Hypothalamus (tissue), 51 donors: ENCODE measurements at places on chromosomes 7 and 10.

DNA sequence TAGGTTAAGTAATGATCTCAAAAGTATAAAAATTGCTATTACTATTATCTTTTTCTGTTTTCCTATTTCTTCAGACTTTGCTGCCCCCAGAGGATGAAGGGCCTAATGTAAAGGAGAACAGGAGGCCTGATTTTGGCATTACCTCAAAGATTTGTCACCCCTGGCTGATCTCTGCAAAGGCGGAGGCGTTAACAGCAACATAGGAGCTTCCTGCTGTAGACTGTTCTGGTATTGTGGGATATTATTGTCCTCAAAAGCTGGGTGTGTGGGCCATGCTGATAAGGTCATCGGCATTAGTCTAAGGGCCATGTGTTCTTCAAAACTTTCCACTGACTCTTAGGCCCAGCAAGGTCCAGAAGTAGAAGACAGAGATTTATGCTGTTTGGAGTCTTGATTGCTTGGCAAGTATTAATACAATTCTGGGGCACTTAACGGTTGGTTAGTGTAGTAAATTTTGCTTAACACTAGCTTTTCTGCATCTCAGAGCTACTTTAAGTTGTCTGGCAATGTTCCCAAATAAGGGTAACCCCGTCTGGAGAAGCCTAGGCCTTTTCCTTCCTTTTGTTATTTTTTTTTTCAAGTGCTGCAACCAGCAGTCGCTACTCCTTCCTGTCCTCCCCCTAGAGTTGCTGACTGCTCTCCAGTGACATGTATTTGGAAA is 14.0 kb upstream of the ENTPD1 start:
- DNase-seq: no peak

DNA sequence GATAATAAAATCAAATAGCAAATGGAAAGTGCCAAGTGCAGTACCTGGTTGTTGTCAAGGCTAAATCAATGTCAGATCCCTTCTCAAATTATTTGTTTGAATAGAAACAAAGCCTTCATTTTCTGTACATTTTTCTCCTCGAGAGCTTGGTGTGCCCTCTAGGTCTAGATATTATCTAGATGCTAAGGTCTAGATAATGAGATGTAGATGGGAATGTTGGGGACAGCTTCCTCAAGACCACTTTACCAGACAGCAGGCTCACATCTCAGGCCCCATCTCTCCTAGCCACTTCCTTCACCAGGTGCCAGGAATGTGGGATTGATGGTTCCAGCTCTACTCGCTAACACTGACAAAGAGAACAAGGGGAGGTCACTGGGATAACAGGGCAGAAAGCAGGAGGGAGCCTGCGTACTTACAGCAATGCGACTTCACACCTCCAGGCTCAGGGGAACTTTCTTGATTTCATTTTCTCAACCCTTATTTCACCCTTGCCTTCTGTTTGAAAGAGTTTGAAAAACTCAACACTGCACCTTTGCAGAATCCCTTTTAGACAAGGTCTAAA is 451.4 kb upstream of the VSTM2A start:
- no peak for DNase-seq

DNA sequence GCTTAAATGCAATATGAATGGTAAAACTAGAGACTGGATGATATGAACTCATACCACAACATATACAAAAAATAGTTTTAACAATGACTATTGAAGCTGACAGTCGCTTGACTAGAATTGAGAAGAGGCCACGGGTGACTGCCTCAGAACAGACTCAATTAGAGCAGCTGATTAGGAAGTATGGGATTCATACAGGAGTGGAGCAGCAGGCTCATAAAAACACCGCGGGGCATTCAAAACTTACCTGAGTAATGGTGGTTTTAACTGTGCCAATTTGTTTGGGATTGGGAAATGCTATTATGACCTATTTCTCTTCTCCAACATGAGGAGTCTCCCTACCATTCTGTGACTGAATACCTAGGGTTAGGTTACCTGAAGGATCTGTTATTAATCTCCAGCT is 2.1 kb downstream of the CADPS2 start:
- no peak for DNase-seq

GRCh38 chr10:111125102-111125501 is 48.3 kb downstream of the ADRA2A start:
- DNase-seq: no peak

DNA sequence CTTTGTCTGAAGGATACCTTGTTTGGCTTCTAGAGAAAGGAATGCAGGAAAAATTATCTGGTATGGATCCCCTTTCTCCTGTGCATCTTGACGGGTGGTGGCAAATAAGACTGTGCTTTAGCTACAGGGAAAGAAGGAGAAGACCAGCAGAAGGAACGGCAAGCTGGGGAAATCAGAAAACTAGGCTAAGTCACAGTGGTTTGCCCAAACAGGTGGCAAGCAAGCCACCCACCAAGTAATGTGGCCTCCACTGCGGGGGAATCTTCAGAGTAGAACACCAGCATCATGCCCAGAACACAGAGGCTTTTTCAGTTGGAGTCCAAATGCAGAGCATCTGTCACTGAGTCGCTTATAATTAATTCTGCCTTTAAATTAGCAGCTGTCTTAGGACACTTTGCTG is 282.8 kb downstream of the PHF14 start:
- no peak for DNase-seq

DNA sequence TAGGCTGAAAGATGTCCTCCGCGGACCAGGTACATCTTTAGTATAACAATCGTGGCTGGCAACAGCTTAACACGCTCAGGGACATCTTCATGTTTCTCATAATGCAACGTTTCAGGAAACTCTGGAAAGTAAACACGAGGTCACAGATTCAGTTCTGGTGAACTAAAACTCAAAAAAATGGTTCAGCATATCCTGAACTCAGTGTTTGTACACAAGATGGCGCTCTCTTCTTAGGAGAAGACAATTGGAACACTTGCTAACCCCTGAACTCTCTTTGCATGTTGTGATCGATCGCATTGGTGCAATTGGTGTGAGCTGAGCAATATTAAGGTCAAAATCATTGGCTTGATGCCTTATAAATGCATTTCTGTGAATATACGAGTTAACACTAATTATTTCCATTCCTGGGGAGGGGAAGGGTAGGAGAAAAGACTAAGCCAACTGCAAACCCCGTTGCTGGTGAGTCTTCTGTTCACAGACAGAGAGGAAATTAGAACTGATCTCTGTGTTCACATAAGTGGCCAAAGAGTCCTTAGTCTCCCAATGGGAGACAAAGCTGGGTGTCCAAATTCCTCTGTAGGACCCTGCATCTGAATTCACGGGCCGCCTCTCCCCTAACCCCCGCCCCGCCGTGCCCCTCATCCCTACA is 52.6 kb upstream of the FAM180A start:
- peak; percentile 17 for DNase-seq

GRCh38 chr10:104331208-104331838 is 6.9 kb downstream of the ITPRIP start:
- DNase-seq: no peak

DNA sequence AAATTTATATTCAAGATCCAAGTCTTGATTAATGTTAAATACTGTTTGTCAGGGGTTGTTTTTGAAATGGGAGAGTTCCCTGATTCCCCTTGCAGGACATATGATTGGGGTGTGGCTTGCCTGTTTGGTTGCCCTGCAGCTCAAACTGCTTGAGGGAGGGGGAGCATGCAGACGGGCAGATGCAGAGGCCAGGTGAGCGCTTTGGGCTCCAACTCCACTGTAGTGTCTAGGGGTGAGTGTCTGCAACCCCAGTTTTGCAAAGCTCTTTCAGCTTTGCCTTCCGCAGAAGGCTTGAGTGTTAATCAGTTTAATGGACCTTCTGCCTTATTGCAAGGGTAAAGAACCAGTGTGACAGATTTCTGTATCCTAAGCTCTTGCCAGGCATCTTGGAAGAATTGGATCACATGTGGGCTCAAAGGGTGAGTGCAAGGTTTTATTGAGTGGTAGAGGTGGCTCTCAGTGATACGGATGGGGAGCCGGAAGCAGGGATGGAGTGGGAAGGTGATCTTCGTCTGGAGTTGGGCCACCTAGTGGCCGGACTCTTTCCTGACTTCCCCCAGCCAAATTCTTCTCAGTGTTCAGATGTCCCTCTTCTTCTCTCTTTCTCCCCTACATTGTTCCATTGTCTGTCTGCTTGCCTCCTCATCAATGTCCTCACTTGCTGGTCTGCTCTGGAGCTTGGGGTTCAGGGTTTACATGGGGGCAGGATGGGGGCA is 479.7 kb downstream of the ATRNL1 start:
- DNase-seq: no peak

- no peak for DNase-seq
Measured at GRCh38 chr7:124550036-124550435, 215.6 kb downstream of the GPR37 start.

DNA sequence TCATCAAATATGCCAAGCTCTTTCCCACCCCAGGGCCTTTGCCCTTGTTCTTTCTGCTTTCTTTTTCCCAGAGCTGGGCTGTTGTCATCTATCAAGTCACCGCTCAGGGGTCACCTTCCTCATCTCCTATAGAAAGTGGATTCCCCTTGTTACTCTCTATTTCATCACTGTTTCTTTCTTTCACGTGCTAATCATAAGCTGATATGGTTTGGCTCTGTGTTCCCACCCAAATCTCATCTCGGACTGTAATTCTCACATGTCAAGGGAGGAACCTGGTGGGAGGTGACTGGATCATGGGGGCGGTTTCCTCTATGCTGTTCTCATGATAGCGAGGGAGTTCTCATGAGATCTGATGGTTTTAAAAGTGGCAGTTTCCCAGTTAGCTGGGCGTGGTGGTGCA is 17.0 kb upstream of the TIAL1 start:
- DNase-seq: no peak

DNA sequence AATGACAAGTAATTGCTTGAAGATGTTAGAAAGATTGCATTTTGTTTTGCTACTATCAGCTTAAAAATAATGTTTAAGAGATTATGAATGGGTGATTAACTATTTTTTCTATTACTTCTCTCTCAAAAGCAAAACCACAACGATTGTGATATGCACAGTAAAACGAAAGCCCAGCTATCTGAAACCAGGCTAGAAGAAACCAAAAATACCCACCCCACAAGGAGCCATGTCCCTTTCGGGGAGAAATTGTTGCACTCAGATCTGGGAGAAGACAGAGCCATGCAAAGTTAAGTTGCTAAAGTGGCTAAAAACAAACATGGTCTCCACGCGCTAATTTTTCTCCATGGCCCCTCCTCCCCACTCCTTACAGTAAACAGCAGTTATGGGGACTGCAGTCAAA is 173.6 kb downstream of the RPS24 start:
- DNase-seq: no peak

- no peak for DNase-seq
Measured at GRCh38 chr10:26217396-26218086, 967 bp downstream of the GAD2 start.

DNA sequence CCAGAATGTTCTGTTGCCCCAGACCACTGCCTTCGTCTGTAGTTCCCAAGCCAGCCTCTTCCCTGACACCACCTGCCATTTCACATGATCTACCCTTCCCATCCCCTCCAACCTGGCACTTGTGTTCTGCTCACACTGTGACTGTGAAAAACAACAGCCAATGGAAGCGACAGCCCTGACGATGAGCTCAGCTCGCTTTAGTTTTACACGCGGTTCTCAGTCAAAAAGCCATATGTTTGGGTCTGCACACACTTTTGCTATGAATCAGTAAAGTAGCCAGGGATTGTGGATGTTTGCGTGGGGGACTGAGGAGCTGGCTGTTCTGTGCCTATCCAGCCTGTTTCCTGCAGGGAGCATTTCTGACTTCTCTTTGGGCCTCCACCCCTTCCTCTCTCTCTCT is 282.7 kb downstream of the WDR11 start:
- no peak for DNase-seq

DNA sequence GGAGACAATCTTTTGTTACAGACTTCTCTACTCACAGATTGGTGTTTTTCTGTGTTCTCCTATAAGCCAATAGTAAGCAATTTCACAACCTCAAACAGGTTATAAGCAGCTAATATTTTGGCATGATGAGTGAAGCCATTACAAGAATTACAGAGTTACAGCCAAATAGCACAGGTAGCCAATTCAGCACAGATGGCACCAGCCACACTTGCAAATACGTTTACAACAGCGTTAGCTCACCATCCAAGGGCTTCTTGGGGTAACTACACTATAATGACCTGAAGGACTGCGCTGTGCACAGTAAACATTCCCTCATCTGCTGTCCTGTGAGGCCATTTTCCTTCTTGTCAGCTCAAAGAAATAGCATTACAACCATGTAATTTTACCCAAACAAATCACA is 428.6 kb downstream of the TCERG1L start:
- DNase-seq: no peak

- no peak for DNase-seq
Measured at GRCh38 chr7:70016044-70016770, 417.9 kb downstream of the AUTS2 start.

DNA sequence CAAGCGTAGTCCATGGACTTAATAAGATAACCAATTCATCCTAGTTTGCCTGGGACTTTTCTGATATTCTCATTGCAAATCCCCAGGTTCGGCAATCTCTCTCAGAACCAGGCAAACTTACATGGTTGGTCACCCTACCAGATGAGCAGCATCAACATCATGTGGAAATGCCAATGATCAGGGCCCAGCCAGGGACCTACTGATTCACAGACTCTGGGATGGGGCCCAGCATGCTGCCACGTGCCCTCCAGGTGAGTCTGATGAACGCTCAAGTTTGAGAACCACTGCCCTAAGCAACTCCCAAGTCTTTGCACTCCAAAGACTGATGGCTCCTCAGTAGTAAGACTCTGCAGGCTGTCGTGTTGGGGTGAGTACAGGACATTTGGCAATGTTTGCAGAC is 2.7 kb downstream of the LAMB4 start:
- DNase-seq: no peak

DNA sequence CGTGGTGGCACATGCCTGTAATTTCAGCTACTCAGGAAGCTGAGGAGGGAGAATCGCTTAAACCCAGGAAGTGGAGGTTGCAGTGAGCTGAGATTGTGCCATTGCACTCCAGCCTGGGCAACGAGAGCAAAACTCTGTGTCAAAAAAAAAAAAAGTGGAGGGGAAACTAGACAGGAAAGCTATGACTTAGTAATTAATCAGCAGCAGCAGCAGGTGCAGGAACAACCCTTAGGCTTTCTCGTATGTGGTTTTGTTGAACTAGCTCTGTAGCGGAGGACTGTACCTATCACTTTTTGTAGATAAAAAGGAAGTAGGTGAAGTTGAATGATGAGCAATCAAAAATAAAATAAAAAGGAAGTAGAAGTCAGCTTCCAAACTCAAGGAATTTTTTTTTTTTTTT is 76.9 kb upstream of the KMT2C start:
- no peak for DNase-seq
